ENCODE measurements at places on chromosomes 12 and 14.

DNA sequence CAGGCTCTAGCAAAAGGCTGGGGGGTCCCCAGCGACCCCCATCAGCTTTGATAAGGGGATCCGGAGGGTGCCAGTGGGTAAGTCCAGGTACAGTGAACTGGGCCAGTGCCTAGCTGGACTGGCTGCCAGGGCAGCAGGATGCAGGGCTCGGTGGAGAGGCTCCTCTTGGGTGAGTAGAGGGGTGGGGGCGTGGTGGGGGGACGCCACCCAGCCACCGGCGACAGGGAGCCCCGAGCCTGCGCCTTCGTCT, 171 bp downstream of the RAPGEF3 start:
- DNase-seq = no peak

- DNase-seq = no peak
Observed at GRCh38 chr14:56821177-56821576, 10.9 kb upstream of the OTX2 start.

DNA sequence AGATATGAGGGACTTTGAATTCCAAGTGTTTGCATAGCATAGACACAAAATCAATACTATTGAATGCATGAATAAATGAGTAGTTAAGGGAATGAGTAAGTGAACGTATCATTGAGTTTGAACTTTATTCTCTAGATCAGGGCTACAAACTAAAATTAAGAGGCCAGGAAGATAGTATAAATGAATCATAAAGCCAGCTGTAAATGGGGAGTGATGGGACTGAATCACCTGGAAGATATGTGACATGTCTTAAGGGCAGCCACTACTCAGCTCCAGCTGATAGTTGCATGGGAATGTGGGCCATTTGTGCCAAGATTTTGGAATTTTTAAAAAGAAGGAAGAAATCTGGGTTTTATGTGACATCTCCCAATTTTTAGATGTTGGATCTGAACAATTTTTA, 229.9 kb downstream of the AKAP6 start:
- DNase-seq = no peak

- DNase-seq = no peak
Observed at GRCh38 chr14:64826845-64827244, 52.9 kb downstream of the SPTB start.

DNA sequence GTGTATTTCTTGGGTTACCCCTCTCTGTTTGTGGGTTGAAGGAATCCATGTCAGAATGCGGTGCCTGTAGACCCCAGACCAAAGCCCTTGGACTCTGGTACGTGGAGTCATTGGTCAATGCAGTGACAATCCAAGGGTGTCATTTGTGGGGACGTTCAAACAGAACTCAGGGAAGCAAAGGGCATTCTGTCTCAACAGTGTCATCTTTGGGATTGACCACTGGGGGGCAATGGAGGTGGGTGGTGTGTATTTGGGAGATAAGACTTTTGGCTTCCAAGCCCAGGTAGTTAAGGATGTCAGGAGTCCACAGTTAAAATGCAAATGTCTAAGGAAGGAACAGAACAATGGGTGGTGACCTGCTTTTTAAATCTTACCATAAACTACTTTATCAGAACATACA, 54.6 kb upstream of the CCDC175 start:
- DNase-seq = no peak

DNA sequence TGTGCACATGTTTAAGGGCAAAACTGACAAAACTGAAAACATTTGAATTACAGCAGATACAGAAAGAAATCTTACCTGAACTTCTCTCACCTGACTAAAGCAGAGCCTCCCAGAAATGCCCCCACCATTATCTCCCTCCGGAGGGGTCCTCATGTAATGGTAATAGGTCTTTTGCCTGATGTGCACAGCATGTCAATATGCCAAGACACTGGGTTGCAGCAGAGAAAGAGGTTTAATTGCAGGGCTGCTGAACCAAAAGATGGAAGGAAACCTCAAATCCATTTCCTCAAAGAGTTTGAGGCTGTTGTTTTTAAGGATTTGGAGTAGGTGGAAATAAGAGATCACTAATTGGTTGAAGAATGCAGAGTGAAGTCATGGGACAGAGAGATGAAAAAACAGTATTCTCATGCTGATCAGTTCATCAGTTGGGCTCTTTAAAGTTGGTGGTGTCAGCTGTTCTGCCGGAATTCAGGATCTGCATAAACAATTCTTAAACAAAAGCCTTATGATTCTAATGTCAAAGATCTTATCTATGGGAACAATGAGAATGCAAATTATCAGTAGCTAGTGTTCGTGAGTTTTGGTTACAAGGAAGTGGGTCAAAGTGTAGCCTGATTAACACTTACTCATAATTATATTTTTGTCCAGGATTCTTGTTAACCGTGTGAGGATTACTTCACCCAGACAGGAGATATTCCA, 18.2 kb downstream of the ANG start:
- no peak for DNase-seq

GRCh38 chr12:55671746-55672145, 35.1 kb downstream of the OR10P1 start:
- DNase-seq = no peak

- no peak for DNase-seq
Observed at GRCh38 chr12:101698800-101699347, 1.4 kb downstream of the CHPT1 start.

GRCh38 chr14:33524244-33524643, 426.6 kb downstream of the EGLN3 start:
- DNase-seq = no peak

- no peak for DNase-seq
Observed at GRCh38 chr12:45256721-45257120, 40.8 kb downstream of the ANO6 start.

DNA sequence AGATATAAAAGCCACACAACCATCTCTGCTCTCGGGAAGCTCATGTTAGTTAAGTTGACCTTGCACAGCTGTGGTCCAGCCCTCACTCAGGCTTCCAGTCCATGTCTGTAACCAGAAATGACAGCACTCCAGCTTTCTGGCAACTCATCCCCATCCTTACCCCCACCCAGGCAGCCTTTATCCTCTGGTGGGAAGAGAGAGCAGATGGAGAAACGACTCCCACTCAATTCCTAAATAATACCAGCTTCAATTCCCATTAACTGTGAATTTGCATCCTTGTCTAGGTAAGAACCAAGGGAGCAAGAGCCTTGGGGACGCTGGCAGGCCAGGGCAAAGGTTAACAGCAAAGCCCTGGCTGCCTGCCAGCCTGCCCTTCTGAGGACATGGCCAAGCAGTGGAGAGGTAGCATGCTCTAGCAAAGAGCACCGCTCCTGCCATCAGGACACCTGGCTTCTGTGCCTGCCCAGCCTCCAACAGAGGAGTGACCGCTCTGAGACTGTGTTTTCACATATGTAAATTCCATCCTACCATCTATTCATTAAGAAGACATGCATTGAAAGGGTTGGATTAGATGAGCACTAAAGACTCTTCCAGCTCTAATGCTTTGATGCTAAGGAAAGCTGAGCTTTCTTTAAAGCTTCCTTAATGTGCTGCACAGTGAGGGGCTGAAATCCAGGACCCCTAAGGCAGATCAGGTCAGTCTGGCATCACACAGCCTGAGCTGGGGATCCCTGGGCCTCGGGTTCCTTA, 236.1 kb downstream of the GRIN2B start:
- no peak for DNase-seq

DNA sequence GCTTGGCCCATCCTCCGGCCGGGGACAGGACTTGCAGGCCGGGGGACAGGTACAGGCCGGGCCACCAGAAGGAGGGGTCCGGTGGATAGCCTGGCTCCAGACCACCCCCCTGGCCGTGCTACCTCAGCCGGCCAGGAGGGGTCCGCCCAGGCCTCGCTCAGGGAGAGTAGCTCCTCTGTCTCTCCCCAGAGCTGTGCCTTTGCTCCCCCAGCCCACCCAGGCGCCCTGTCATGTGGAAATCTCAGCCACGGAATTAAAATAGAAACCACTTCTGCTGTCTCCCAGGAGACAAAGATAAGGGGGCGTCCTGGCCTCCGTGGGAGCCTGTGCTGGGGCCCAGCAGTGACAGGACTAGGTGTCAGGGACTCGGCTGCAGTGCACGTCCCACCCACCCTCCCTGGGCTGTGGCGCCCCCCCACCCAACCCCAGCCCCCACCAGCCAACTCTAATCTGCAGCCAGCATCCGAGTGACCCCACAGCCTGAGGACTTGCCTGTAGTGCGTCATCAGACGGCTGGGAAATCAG, 3.3 kb upstream of the CRIP2 start:
- DNase-seq = no peak

DNA sequence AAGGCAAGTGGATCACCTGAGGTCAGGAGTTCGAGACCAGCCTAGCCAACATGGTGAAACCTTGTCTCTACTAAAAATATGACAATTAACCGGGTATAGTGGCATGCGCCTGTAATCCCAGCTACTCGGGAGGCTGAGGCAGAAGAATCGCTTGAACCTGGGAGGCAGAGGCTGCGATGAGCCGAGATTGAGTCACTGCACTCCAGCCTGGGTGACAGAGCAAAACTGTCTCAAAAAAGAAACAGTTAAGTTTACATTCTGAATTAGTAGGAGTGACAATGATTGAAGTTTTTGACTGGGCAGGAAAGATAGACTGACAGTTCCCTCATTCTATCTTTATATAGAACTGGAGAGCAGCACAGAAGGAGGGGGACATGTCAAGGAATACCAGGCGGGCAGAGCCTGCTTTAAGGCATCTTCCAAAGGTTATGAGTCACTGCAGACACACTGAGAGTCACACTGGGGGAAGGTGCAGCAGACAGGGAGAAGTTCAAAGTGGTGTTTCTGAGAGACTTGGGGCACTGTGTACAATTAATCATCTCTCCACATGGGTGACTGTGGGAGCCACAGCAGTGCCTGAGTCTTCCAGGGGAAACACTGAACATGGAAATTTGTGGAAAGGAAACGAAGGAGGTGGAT, 42.8 kb upstream of the RNASE3 start:
- no peak for DNase-seq

- no peak for DNase-seq
Observed at GRCh38 chr12:122672515-122672914, 30.6 kb downstream of the HCAR2 start.

DNA sequence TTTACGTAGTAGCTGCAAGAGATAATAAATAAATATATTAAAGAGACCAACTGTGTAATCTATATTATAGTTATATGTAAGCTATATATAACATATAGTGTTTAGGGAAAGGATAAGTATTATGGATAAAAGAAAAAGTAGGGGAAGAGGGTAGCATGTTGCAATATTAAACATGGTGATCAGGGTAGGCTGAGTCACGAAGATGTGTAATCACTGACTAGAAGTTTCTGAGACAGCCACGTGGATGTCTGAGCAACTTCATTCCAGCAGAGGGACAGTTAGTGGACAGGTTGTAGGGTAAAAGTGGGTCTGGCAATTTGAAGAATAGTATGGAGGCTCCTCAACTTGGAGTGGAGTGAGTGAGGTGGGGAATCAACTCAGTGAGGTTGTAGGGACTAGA, 109.7 kb downstream of the ANO4 start:
- no peak for DNase-seq

GRCh38 chr12:59382282-59383078, 213.3 kb upstream of the SLC16A7 start:
- no peak for DNase-seq

DNA sequence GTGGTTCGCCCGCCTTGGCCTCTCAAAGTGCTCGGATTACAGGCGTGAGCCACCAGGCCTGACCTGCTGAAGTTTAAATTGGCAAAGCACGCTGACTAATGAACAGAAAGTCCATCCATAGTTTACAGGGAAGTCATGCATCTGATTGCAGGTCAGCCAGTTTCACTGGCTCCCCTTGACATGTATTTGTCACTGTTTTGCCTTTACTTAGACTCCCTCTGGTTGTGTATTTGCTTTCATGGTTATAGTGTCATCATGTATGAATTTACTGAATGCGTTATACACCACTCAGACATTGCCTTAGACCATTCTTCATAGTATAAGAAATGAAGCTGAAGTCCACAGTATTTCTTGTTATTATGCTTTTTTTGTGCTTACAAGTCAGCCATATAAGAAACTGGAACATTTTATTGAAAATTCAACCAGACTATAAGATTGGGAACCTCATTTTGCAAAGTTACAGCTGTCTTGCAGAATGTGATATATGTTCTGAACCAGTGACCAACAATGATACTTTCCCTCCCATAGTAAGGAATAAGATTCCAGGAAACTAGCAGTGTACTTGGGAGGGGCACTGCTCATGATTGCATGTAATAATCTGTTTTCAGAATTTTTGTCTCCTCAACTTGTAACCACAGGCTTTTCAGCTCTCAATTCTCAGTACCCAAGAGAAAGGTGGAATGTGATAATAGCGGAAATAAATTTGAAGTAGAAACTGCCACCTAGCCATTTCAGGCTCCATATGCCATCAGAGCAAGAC, 51.9 kb upstream of the ATF7IP start:
- no peak for DNase-seq

GRCh38 chr14:69613312-69614073, 2.1 kb downstream of the SUSD6 start:
- DNase-seq = no peak

DNA sequence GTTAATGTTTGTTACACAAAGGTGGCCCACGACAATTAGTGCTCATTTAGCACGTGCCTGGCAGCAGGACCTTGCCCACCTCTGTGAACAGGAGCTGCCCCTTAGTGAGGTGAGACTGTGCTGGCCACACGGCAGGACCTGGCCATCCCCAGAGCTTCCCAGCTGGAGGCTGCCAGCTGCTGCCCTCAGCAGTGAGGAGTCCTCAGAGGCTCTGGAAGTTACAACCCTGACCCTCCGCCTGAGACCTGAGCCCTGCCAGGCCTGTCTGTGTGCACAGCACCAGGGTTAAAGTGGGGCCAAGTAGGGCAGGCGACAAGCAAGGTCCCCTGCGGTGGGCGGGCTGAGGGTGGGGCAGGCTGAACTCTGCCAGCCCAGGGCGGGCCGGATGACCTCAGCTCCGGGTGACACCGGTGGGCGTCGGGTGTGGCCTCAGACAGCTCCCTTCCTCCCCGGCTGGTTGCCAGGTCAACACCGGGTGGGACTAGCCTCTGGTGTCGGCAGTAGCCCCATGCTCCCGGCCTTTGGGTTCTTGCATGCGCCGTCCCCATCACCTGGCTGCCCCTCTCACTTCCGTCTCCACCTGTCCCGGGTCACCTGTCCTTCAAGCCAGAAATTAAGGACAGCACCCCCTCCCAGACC, 9.2 kb upstream of the LBHD2 start:
- DNase-seq = no peak

DNA sequence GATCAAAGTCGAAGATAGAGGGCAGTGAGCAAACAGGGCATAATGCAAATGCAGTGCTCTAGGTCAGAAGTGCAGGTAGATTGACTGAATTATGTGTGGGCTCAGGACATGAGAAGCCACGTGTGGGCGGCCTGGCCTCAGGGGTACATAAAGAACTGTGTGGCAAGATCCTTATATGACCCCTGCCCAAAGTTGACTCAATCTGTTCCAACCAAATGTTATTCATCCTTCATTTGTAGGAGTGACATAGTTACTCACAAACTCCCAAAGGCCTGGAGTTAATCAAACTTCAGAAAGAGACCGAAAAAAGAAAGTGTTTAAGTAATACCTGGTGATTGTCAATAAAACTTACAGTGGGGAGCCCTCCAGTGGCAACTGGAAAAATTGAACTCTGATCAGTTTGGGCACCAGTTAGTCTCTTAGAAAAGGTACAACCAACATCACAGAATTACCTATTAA, 150.4 kb upstream of the FAR2 start:
- DNase-seq = no peak

- no peak for DNase-seq
Observed at GRCh38 chr14:69299286-69300035, 39.5 kb downstream of the GALNT16 start.

GRCh38 chr12:63294327-63294632, 143.3 kb upstream of the AVPR1A start:
- DNase-seq = no peak

- DNase-seq = no peak
Observed at GRCh38 chr14:92531106-92531873, 17.7 kb downstream of the RIN3 start.

GRCh38 chr14:105269405-105269804, 21.1 kb downstream of the BTBD6 start:
- no peak for DNase-seq

All from thoracic aorta (tissue), 2 donors.